Fibroblast of skin of right biceps (primary cell): ENCODE measurements at places on chromosomes 3 and 15.

DNA sequence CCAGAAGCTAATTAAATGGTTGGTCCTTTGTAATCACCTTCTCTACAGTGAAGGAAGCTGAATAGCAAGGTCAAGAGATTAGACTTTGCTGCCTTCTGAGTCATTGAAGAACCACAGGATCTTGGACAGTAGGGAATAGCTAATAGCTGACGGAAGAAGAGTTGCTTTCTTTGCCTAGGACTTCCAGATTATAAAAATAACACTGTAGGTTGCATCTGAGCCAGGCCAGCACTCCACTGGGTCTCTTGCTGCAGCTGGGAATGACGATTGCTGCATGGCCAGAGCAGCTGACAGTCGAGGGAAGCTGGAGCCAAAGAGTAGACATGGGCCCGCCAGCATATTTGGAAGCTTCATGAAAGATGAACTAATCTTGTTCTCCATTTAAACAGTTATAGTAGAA is 81.5 kb upstream of the KCNMB2 start:
- DNase-seq, result peak; percentile 47

- no peak for DNase-seq
Measured at GRCh38 chr3:29527246-29527645, 246.4 kb downstream of the RBMS3 start.

DNA sequence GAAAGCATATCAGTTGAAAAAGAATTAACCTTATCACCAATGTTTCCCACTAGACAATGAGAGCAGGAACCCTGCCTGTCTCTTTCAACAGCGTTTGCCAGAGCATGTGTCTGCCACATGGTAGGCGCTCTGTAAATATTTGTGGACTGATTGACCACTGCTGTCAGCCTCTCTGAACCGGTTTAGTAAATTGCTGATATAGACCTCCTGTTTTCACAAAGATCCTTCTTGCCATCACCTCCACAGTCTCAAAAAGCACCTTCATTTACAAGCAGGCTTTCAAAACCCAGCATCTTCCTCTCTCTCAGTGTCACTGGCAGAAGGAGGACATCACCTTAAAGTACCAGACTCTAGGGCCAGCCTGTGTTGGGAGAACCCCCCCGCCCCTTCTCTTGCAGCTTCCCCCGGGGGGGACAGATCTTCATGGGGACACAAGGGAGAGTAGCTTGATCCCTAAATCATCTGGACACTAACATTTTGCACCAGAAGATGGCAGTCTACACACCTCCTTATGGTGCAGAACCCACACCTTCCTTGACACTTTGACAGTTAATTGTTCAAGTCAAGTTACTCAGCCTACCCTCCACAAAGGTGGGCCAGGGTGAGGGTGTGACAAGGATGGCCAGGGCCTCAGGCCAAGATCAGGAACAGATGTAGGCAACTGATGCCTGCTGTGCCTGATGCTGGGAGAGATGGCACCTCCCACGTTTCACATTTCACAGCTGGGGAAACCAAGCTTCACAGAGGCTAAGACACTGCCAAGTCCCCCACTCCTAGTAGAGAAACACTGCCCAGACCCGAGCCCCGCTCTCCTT is 37.8 kb upstream of the USP3 start:
- peak; percentile 64 for DNase-seq

- DNase-seq, result no peak
Measured at GRCh38 chr3:42412526-42413155, 2.2 kb upstream of the LYZL4 start.

DNA sequence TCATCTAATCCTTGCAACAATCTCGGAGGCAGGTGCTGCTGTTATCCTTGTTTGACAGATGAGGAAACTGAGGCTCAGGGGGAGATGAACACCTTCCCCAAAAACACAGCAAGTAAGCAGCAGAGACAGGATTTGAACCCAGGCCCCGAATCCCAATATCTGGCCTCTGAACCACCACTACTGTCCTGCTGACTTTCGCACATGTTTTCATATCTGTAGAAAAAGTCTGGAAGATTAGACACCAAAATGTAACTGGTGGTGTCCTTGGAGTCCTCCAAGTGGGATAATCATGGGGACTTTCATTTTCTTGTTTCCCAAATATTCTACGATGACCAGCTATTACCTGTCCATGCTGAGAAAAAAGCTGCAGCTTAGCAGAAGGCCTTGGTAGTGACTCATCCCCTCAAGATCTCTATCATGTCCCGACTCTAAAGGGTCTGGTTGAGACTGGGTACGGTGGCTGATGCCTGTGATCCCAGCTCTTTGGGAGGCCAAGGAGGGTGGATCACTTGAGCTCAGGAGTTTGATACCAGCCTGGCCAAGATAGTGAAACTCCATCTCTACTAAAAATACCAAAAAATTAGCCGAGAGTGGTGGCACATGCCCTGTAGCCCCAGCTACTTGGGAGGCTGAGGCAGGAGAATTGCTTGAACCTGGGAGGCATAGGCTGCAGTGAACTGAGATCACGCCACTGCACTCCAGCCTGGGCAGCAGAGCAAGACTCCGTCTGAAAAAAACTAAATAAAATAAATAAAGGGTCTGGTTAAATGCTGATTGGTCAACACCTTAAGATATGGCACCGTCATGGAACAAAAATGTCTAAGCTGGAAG is 8.6 kb downstream of the IRAK2 start:
- DNase-seq, result peak; percentile 24

GRCh38 chr15:82832601-82833361 is 23.4 kb downstream of the WHAMM start:
- DNase-seq, result peak; percentile 94

GRCh38 chr3:161231861-161232260 is 10.8 kb downstream of the NMD3 start:
- DNase-seq, result no peak
